NCI-H1105 (cell line): ENCODE measurements at places on chromosomes 12 and 14.
A peak's percentile ranks its signal among the peaks of the same experiment; 100 is the strongest.

GRCh38 chr14:59511916-59512575, 27.7 kb downstream of the JKAMP start:
- DNase-seq, result peak; percentile 21

- DNase-seq, result no peak
Observed at GRCh38 chr14:98175436-98175835, 1096.6 kb downstream of the BCL11B start.

- no peak for DNase-seq
Observed at GRCh38 chr14:75450381-75451276, 22.8 kb downstream of the JDP2 start.

GRCh38 chr14:21534576-21534975, 8.4 kb upstream of the SALL2 start:
- no peak for DNase-seq

DNA sequence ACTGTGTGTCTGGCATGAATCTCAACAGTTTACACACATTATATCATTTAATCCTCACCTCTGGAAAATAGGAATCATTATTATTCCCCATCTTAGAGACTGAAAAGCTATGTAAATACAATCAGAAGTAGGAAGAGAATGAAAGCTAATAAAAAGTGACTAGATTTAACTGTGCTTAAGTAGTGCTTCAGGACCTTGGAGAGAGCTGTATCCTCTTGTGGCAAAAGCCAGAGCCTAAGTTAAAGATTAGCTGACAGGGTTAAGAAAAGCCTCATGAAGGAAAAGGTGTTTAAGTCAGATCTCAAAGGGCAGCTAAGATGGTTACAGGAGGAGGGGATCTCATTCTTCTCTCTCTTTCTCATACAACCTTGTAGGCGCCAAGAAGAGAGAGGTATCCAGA, 65.3 kb upstream of the TMEM233 start:
- no peak for DNase-seq

GRCh38 chr12:91127751-91128150, 16.5 kb upstream of the LUM start:
- DNase-seq, result no peak

DNA sequence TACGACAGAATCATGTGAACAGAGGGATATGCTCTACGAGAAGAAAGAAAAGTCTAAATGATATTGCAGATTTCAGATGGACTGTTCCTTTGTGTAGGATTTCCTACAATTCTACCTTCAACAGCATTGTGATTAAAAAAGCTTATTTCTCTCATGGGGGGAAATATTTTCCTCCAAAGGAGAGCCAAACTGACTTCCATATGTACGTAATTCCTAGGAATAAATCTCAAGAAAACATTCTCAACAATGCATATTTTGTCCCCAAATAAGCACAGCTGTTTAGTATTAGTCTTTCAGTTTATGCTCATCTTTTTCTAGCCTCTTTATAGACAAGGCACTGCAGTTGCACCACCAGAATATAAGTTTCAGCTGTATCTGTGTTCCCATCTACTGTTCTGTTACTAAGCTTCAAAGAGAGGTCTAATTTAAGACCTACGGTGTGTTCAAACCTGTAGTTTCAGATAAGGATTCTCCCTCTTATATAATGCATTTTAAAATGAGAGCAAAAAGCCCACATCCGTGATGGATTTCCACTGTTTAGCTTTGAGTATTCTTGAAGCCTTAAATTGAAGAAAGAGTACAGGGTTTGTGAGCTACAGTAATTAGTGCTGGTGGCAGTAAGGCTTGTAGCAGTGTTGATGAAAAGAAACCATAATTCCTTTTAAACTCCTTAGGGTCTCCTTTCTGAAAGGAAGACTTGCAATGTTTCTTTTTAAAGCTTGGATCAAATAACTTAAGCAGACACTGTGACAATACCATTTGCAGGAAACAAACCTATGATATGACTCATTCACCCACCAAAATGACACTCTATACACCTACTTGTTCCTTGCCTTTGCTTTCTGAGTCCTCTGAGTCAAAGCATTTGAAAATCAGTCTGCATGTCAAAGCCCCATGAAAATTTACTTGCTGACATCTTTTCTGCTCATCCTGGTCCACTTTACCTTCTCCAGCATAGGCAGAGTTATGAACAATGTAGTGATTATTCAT, 754.1 kb downstream of the NOVA1 start:
- DNase-seq, result no peak

DNA sequence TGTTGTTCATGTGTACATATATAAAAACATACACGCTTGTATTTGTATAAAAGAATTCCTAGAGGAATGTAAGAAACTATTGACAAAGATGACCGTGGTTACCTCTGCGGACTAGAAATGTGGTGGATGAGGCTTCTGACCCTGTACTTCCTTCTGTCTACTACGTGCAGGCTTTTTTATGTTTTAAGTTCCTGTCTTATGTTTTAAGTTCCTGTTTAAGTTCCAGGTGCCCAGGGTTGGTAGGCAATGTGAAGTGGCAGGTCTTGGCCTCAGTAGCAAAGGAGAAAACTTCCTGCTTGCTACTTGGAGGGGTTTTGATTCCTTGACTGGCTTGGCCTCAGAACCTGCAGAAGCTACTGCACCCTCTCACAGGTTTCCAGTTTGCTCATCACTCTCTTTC, 11.6 kb downstream of the POMT2 start:
- no peak for DNase-seq

DNA sequence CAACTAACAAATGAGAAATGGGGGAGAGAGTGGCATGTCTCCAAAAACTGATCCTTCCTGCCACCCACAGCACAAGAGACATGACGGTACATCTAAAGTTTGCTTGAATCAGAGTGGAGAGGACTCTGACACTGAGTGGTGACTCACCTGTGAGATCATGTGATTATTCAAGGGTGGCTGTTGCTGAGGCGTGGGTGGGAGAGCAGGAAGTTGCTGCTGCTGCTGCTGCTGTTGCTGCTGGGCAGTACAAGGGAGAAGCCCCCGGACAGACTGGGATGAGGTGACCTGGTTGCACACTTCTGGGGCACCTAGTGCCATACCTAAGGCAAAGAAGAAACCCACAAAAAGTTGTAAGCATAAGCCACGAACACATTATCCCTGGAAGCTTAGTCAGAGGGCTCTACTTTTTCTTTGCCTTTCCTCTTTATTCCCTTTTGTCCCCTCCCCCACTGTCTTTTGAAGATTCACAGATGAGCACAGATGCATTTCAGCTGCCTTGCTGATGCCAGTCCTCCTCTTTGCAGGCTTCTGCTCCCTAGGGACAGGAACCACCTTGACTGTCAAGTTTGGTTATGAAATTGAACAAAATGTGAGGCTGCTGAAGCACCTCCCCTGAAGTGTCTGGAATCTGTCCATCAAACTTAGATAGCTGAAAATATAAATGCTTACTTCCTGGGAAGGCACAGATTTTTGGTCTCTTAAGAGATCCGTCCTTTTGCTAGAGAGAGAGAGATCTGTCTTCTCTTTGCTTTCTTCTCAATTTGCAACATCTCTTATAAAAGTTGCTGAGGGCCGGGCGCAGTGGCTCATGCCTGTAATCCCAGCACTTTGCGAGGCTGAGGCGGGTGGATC, 29.4 kb upstream of the STAC3 start:
- no peak for DNase-seq

GRCh38 chr12:93571925-93572711, at the start of gene SOCS2:
Gene SOCS2, plus strand, starts transcription at chr12:93572675. Its CDS starts 223 bp downstream, at chr12:93572898.
- no peak for DNase-seq

DNA sequence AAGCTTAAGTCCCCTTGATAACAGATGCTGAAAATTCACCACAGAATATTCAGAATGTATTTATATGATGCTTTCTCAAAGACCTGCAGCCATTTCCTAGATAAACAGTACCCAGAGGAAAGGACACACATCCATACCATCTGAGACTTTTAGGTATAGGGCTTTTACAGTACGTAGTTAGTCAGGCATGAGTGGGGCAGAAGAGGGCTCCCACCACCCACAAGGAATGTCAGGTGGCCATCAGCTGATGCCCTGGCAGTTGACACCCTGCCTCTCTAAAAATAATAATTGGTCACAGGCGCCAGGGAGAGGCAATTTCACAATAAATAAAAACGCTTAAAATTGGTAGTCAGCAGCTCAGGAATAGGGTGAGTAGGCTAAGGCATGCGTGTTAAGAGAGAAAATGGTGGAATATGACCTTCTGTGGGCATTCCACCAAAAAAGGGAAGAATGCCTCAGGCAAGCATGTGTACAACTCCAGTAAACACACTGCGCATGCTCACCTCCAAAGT, 7.8 kb upstream of the TAS2R46 start:
- DNase-seq, result no peak

- DNase-seq, result no peak
Observed at GRCh38 chr12:50572287-50572686, 67.5 kb downstream of the DIP2B start.

GRCh38 chr14:78136695-78137094, 33.5 kb upstream of the NRXN3 start:
- DNase-seq, result no peak

DNA sequence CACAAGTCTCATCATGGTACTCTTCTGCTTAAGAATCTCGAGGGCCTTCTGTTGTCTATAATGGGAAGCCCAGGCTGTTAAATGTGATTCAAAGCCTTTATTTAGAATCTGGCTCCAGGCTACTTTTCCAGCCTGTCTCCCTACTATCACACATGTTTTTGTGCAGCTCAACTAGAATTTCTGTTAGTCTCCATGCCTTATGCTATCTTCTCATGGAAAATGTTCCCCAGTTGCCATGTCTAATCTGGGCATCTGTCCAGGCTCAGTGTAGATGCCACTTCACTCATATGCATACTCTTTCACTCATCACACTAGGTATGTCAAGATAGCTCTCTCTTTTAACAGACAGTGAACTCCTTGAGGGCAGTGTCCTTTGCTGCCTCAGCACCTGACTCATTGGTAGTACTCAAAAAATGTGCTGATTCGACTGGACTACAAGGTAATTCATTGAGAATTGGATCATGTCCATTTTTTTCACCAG, 145.3 kb downstream of the TTLL5 start:
- no peak for DNase-seq

DNA sequence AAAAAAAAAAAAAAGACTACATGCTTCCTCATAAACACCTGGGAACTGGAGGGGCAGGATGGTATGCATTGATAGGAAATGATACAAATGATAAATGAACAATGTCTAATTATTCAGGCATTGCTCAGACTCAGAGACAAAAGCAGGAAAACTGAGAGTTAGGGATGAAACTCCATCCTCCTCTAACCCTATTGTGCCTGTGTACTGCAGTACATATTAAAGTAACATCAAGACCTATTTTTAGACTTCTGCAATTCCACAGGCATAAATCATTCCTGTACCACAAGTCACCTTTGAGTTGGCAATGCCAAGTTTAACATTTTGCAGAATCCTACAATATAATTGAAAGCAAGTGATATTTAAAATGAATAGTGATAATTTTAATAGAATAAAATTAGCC, 156.5 kb upstream of the USP15 start:
- no peak for DNase-seq

GRCh38 chr14:20671597-20672283, 12.6 kb upstream of the RNASE4 start:
- DNase-seq, result no peak

DNA sequence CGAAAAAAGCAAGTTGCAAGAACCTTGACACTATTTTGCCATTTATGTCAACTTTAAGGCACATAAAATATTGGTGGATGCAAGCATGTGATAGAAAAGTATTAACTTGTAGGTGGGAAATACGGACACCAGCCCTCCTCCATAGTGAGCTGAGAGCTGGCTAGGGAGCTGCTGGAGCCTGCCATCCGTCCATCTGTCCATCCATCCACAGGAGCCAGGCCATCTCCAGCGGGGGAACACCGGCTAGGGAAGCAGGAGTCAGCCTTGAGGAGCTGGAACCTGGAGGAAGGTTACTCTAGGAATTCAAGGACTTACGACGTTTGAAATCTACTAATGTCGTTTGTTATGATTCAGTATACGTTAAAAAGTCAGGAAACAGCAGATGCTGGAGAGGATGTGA, 120.7 kb upstream of the C14orf180 start:
- DNase-seq, result no peak

GRCh38 chr14:100875126-100875525, 28.4 kb downstream of the RTL1 start:
- no peak for DNase-seq

GRCh38 chr14:20427231-20428009, 8.5 kb downstream of the KLHL33 start:
- no peak for DNase-seq

DNA sequence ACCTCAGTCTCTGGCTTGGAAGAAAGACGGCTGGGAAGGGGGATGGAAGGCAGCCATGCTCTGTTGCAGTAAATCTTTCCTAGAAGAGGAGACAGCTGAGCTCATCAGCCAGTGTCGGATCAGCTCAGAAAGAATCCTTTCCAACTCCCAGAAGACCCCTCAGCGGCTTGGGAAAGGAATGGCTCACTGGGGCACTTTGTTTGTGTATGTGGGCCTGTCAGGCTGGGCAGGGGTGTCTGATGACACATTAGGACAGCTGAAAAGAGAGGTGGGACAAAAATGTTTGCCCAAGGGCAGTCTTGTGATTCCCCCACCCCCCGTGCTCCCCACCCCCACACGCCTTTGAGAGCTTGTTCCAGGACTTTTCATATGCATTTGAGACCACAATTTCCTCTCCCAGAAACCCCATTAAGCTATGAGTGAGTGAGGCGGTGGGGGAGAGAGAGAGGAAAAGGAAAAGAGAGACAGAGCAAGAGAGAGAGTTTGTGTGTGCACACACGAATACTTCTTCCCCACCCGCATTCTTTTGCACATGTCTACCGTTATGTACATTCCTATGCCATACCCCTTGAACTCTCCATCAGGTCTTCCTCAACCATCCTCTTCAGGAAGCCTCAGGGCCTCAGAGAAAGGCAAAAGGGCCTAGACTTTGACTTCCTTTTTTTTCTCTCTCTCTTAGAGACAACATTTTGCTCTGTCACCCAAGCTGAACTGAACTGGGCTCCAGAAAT, 198.9 kb downstream of the ZFP36L1 start:
- DNase-seq, result no peak

GRCh38 chr12:132169376-132169775, 25.1 kb downstream of the NOC4L start:
- DNase-seq, result no peak

DNA sequence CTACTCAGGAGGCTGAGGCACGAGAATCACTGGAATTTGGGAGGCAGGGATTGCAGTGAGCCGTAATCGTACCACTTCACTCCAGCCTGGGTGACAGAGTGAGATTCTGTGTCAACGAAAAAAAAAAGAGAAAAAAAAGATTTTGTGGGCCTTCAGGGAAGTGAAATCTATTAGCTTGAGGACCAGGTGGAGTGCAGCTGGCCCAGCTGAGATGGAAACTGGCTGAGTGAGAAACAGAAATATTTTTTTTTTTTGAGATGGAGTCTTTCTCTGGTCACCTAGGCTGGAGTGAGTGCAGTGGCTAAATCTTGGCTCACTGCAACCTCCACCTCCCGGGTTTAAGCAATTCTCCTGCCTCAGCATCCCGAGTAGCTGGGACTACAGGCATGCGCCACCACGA, 2.3 kb upstream of the CLEC4C start:
- no peak for DNase-seq

GRCh38 chr14:99648027-99648784, 3.3 kb downstream of the HHIPL1 start:
- DNase-seq, result no peak

GRCh38 chr14:74019408-74020137, 424 bp downstream of the BBOF1 start:
- DNase-seq, result no peak
